NCI-H1436 treated with DMSO at 0.1 percent for 48 hours (cell line): ENCODE measurements at places on chromosomes 3 and 15.

- DNase-seq = no peak
Measured at GRCh38 chr3:134318166-134318565, 56.1 kb downstream of the AMOTL2 start.

- DNase-seq = no peak
Measured at GRCh38 chr3:186953011-186953487, 22.7 kb downstream of the ST6GAL1 start.

DNA sequence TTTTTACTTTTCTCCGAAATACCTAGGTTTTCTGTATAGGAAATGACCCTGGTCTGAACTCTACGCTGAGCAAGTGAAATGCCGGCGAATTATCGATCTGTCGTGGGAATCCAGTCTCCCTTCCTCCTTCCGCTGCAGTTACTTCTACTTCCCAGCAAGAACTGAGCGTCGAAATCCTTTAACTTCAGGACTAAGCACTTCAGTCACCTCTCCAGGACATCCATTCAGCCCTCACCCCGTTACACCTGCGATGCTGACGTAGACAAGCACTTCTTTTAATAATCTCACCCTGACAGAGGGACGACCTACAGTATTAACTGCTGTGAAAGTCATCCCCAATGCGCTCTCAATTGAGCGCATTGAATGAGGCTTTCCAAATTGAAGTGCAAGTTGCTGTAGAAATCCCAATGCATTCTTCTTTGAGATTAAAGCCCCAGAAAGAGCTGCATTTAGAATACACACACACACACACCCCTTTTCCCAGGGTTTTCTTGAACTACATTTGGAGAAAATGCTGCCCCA is 1.3 kb downstream of the TOP2B start:
- no peak for DNase-seq

DNA sequence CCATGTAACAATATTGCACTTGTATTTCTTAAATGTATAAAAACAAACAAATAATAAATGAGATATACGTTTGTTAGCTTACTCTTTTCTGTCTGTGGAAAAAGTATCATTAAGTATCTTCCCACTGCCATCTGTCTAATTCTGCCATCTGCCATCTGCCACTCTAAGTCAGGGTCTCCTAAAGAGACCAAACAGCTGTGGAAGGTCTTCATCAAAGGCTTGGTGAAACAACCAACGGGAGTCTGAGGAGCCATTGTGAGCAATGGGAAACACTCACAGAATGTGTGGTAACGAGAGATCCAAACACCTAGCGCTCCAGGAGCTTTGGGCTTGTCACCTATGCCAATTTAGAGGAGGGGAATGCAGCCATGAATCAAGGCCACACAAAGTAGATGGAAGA is 28.7 kb upstream of the PFN2 start:
- DNase-seq = no peak

DNA sequence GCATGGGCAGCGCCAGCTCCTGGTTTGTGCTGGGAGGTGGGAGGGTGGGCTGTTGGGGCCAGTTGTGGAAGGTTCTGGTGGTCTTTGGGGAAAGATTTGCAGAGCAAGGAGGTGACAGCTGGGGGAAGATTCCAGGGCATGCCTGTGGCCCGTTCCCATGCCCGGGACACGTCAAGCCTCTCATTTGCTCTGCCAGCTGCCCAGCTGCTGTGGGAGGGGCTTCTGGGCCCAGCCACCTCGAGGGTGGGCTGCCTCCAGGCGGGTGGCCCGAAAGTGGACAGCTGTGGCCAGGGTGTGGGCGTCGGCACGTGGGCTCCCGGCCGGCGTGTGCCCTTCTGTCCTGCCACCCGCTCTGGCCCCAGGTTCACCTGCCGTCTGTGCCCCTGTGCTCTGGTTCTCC is 17.2 kb downstream of the PLXNA1 start:
- DNase-seq = no peak

GRCh38 chr15:93895976-93896770 is 335.2 kb upstream of the MCTP2 start:
- DNase-seq = no peak

DNA sequence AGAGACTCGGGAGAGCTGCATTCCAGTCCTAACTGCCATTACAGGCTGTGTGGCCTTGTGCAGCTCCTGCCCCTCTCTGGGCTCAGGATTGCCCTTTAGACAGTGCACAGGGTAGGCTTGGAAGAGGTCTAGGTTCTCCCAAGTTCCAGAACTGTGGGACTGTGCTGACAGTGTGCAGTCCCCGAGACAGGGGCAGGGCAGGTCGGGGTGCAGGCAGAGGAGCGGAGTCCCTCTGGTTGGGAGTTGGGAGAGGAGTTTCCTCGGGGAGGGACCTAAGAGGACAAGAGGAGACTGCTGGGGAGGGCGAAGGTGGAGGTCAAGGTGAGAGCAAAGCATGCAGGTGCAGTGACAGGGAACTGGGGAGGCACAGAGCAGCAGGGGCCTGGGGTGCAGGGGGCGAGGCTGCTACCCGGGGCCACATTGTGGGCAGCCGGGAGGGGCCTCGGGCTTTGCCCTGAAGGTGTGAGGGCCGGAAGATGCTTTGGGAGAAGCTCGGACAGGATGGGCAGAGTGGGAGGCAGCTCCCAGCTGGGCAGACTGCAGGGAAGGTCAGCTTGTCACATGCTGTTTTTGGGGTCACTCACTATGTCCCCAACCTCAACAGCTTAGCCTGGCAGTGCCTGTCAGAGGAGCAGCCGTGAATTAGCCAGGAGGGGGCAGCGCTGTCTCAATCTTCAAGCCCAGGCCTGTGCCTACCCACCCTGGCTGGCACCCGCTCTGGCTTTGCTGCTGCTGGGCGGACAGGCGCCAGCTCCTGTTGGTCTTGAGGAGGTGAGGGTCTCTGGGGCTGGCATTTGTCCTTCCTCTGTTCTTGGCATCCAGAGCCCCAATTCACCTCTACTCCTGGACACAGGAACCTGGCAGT is 15.4 kb upstream of the CSPG4 start:
- DNase-seq = no peak

DNA sequence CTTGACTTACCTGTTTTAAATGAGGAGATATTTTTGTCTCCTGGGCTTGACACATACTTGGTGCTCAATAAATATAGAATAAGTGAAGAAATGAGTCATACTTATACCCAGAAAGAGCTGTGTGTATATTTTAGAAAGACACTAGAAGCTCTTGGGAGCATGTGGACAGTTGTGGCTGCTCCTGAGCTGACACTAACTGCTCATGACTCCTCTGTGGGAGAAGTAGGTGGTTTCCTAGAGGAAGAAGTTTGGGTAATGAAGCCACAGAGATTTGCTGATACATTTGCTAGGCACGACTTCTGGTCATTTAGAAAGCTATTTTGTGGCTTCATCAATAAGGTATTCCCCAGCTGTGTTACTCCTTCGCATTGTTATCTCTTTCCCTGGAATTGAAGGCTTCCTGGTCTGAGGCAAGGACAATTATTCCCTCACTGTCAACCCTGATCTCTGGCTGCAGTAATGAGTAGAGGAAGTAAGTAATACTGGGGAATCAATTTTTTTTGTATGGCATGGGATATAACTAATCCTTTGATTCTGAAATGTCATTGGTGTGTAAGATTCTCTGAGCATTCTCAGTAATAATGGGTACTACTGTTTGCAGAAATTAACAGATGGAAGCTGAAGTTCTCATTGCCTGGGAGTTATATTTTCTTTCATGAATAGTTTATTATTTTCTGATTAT is 79.6 kb upstream of the DCBLD2 start:
- no peak for DNase-seq

- no peak for DNase-seq
Measured at GRCh38 chr3:53845103-53845880, 927 bp downstream of the CHDH start.

- DNase-seq = no peak
Measured at GRCh38 chr3:148865049-148865448, at the start of gene CPA3. TSS of gene CPA3 (plus strand) at chr3:148865296. CDS start at chr3:148865308, 12 bp downstream.

GRCh38 chr3:77025471-77025870 is 14.4 kb upstream of the ROBO2 start:
- no peak for DNase-seq

DNA sequence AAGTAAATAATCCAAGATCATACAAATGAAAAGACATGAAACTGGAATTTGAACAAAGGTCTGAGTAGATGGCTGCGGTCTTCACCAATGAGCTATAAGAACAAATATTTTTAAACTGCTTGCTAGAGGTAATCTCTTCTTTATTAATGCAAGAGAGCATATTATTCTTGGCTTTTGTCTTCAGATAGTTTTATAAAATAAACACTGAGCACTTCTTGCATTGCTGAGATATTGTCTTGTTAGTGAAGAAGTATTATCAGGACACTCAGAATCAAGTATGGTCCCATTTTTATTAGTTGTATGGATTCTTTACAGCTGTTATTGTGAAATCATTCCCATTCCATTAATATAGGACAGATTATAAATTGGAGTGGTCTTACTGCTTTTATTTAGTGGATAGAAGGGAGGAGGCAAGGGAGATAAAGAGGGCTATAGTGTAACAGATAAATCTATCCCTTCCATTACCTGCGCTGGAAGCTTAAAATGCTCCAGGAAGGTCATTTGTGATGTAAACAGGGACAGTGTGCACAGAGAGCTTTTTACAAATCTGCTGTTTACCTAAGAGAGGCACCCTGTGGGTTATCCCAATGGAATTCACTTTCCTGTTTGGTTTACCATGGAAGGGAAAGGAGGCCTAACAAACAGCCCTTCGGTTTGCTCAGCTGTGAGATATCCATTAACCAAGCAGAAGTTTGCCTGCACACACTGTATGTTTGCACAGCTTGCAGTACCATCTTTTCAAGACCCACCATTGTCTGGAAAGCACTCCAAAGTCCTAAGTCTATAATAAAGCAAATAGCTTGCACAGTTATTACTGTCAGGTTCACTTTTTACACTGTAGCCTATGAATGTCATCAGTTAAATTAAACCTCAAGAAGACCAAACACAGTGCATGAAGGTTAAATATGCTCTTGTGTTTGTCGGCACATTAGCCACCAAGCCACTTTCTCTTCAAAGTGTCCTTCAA is 347.7 kb upstream of the TGFBR2 start:
- peak; percentile 28 for DNase-seq

GRCh38 chr3:166390303-166390702 is 553.1 kb upstream of the BCHE start:
- no peak for DNase-seq

DNA sequence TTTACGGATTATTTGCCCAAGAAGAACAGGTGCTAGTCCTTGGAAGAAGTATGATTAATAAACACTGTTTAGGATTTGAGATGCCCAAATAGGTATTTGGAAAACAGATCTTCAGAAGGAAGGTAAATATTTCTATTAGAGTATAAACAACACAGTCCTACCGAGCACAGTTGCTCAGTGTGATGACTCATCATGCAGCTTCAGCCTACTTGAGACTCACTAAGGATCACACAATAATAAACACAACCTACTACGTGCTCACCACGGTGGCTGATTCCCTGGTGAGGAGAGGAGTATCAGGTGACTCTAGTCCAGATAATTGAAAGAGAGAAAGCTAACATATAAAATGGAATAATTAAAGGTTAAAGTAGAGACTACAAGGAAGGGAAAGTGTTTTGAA is 72.0 kb downstream of the PDZRN3 start:
- no peak for DNase-seq

- DNase-seq = no peak
Measured at GRCh38 chr15:70192041-70192440, 94.3 kb upstream of the TLE3 start.

GRCh38 chr15:52349052-52349700 is 53.6 kb upstream of the MYO5C start:
- DNase-seq = no peak

GRCh38 chr15:28989896-28990295 is 104.1 kb downstream of the APBA2 start:
- DNase-seq = no peak

- DNase-seq = no peak
Measured at GRCh38 chr15:43749690-43750345, 3.6 kb downstream of the PDIA3 start.

DNA sequence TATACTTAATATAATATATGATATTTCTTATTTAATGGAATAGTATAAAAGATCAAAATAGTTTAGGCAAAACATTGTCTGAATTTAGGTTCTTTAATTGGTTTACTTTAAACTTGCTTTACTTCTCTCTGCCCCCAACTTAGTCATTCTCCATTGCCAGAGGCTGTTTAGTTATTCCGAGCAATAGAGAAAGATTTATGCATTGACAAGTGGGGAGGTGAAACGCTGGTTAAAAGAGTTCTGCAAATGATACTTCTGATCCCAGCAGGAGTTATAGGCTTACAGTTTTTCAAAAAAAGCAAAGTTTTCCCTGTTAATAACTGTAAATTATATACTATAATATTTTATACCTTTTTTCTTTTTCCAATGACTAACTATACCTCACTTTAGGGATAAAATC is 145.4 kb downstream of the EPHA3 start:
- no peak for DNase-seq

- no peak for DNase-seq
Measured at GRCh38 chr15:73293773-73294172, 75.0 kb downstream of the HCN4 start.

DNA sequence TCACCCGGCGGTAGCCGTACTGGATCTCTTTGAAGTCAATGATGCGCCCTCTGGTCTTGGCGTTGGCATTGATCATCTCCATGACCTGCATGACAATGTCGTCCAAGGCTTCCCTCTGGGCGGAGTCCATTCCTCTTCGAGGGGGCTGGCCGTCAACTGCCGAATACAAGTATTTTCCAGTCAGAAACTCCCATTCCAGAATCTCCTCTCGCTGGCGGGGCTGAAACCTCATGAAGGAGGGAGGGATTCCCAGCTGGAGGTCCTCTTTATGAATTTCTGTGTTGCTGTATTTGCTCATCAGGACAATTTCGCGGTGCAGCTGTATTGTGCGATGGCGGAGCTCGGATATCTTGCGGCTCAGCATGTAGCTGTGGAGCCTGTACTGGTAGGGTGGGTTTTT is 73.4 kb downstream of the CHSY1 start:
- DNase-seq = no peak

DNA sequence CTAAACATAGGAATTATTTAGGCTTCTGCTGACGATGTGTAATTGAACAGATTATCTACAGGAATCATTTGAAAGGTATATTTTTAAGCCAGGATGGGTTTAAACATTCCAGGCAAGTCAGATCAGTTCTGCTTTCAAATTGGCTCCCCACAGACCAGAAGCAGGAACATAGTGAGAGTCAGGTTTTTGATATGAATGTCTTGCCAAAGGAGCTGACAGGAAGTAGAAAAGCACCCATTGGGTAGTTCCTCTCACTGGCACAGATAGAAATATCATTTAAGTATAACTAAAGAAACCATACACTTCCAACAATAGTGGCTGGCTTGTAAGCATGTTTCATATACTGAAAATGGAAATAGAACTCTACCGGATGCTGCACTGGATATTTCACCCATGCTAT is 95.2 kb downstream of the CLDN1 start:
- DNase-seq = no peak

GRCh38 chr3:122890720-122891220 is 95.9 kb downstream of the SLC49A4 start:
- DNase-seq = no peak

DNA sequence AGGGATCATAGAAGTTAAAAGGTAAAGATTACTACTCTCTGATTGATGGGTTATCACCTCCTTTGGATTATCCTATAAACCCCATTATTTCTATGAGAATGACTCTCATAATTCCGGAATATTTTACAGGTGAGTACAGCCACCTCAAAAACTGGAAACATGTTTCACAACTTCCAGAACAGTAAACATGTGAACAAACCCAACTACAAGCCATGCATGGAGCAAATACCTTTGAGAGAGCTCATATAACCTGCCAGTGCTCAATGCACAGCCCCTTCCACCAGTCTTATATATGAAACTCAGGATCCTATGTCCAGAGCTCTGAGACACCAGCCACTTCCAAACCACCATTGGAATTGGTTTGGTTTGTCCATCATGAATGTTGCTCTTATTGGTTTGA is 208.0 kb downstream of the MECOM start:
- DNase-seq = no peak

- no peak for DNase-seq
Measured at GRCh38 chr15:46293550-46293949, 658.7 kb downstream of the SQOR start.
